Transverse colon (tissue), 4 donors: ENCODE measurements at places on chromosomes 2 and 18.

- DNase-seq: no peak
These were observed 846 bp upstream of the FKBP7 start for GRCh38 chr2:178479275-178479616.

DNA sequence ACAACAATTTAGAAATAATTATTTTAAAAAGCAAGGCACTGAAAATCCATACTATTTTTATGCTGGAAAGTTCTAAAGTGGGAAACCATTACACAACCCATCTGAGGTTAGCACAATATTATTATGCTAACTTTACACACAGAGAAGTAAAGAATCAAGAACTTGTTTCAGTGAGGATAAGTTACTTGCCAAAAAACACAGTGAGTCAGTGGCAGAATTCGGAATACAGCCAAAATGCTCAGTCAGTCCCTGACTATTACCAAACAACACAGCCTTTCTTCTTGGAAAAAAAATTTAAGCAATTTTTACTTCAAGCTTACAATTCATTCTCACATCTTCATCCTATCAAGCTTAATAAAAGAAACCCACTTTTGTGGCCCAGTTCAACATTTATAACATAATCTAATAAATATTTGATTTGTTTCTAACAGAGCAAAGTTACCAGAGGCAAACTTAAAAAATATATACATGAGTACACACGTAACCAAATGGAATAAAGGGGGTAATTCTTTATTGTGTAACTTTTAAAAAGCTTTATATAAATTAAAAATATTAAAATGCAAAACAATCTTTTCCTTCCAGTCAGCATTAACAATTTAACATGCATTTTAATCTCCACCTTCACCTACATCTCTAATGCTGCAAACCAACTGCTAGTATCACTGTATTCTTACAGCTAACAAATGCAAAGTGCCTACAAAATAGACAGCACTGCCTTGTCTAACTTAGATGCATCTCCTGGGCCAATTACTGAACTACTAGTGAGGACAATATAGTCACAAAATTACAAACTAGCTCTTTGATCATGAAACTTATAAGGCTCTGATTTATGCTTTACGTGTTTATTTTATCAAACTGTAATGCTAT, 55.2 kb downstream of the CCDC88A start:
- no peak for DNase-seq

GRCh38 chr2:148965623-148966437, 72.7 kb upstream of the LYPD6B start:
- DNase-seq: no peak

DNA sequence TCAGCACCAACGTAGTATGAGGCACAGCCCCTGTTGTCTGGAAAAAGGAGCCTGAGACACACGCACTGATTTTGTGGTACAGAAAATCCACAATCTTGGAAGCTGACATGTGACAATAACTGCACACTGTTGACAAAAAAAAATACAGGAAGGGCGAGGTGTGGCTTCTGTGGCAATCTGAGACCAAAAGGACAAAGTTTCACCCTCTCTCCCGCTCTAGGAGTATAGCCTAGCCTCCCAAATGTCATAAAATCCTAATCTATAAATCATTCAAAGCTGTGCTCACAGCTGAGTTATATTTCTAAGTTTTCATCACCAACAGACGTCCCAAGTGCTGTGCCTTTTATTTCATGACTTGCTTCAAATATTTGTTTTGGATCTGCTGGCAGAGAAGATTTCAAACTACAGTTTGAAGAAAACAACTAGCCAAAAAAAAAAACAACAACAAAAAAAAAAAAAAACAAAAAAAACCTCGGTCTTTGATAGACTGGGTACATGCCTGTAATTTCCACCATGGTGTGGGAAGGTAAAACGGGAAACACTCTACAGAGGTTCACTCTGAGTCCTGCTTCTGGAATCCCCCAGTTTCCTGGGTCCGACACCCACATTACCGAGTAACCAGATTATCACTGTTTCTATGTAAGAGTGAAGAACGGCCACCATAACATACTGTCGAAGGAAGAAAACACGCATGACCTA, 61.0 kb downstream of the C2orf76 start:
- no peak for DNase-seq

GRCh38 chr2:175039031-175039430, 33.9 kb upstream of the CHN1 start:
- DNase-seq: no peak

- DNase-seq: no peak
These were observed 297.6 kb upstream of the STON1 start for GRCh38 chr2:48232351-48232750.

DNA sequence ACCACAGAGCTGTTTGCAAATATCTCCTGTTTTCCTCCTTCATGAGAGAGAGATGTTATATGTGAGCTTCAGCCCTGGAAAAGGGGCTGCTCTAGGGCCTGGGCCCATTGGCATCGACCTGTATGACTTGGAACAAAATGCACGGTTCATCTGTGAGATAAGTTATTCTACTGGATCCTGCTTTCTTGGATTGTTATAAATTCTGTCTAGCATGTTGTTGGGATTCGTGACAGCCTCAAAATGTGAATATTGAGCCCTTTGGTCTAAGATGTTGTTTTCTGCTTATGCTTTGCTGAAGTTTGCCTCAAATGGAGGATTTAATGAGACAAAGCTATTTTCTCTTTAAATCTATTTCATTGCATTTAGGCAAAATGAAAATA, 372.9 kb downstream of the EN1 start:
- no peak for DNase-seq

DNA sequence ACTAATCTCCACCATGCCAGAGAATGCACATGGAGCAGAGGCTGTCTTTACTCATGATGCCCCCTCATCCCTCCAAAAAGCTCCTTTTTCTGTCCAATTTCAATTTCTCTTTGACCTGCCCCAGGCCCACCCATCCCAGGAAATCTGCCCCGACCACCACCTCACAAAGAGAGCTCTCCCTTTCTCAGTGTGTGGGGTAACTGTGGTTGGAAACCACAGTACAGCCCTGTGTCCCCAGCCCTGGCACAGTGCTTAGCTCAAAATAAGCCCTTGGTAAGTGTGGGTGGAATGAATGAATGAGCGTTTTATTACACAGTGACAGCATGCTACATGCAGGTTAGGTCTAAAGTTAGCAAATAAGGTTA, 43.7 kb upstream of the CAB39 start:
- DNase-seq: no peak

GRCh38 chr2:141957321-141957720, 173.5 kb downstream of the LRP1B start:
- no peak for DNase-seq

GRCh38 chr2:223930103-223930976, 14.8 kb downstream of the WDFY1 start:
- peak; percentile 33 for DNase-seq

DNA sequence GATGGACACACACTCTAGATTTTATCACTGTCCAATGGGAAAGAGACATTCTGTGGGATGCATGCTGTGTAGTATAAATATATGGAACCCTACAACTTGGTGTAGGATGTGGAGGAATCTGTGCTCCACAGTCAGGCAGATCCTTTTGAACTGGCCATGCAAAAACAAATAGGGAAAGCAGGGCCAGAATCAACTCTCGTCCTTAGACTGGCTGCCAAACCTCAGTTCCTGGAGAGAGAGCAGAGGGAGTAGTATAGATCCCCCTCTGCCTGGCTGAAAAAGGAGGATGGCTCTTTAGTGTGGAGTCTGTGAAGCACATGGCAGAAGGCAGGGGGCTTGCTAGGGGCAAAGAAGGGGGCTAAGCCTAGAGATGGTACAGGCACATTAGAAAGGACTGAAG, 84.7 kb downstream of the LYPD6 start:
- DNase-seq: no peak

- no peak for DNase-seq
These were observed 15.5 kb downstream of the TBC1D8 start for GRCh38 chr2:101135412-101136296.

- no peak for DNase-seq
These were observed 872 bp downstream of the RDH14 start for GRCh38 chr2:18559531-18560030.

DNA sequence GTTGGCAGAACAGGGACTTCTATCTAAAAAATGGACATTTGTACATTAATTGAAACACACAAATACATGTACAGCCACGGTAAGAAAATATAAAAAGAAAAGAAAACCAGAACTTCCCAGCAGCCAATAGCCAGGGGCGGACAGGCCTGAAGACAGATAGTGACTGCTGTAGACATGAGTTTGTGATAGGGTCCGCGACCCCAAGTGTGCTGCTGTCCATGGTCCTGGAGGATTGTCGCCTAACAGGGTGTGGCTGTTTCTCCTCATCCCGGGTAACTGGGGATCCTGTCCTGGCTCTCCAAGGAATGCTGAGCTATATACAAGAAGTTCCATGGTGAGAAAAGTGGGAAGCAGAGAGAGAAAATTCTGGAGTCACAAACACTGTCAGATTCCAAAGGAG, 266.5 kb upstream of the SALL3 start:
- no peak for DNase-seq

DNA sequence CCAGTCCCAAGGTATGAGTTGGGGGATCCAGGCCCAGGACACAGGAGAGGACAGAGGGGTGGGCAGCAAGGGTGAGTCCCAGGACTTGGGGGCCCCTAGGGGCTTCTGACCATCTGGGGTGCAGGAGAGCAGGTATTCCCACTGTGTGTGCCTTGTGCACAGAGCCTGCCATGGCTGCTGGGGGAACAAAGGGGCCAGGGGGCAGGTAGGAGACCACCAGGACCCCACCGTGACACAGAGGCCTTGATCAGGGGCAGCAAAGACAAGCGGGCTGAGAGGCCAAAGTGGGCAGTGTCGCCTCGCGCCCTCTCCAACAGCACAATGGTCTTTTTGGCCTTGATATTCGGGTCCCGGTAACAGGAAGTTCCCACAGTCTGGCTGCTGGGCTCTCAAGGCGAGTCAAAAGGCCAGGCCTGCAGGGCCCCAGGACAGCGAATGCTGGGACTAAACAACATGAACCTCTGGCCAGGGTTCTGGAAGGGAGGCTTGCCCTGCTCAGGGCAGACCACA, 12.3 kb upstream of the GPR17 start:
- no peak for DNase-seq

DNA sequence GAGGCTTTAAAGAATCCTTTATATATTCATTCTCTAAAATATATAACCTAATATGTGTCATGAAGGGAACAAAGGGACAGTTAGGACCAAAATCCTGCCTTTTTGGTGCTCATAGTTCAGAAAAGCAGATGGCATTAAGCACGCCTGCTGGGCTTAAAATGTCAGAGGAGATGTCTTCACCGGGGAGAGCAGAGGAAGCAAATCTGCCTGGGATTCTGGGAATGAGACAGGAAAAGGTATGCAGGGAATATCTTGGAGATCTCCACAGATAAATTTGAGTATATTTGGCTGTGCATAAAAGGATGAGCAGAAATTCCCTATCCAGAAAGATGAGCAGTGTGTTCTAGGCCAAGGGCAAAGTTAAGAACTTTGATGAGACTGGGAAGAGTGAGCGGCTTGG, 45.5 kb downstream of the FSHR start:
- no peak for DNase-seq

DNA sequence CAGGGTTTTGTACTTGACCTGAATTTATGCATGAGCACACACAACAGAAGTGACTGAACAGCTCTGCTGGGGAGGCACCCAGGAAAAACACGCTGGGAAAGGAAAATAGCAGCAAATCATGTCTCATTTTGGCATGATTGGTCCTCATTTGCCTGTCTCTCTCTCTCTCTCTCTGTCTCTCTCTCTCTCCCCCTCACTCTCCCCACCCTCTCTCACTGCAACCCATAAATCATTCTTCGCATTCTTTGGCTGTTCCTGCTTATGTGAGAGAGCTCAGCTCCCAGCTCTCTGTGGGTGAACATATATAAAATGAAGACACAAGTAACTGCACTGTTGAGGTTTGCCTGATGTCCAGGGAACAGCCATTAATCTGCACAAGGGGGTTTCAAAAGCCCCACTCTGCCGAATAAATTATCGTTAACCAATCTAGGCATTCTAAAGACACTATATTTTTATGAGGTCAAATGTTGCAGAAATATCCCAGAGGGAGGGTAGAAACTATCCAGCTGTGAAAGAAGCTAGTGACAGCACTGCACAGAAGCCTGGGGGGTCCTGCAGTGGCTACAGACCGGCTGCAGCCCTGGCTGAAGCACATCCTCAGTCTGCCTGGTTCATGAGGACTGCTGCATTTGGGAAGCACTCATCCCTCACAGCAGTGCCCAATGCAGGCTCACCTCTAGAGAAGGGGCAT, 260.3 kb downstream of the AFF3 start:
- DNase-seq: no peak

DNA sequence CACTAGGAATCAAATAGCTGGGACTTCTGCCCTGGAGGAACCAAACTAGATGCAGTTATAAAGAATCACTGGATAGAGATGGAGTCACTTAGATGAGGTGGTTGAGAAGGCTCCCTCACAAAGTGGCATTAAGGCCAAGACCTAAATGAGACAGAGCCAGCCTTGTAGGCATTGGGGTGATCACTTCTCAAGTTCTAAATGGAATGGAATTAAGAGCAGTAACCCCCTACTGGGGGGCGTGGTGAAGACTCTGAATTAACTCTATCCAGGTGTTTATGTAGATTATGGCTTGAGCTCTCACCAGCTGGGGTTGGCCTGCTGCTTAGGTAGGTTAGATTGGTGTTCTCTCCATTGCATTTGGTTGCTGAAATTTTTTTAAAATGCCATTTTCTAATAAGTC, 71.3 kb downstream of the TTC27 start:
- no peak for DNase-seq

DNA sequence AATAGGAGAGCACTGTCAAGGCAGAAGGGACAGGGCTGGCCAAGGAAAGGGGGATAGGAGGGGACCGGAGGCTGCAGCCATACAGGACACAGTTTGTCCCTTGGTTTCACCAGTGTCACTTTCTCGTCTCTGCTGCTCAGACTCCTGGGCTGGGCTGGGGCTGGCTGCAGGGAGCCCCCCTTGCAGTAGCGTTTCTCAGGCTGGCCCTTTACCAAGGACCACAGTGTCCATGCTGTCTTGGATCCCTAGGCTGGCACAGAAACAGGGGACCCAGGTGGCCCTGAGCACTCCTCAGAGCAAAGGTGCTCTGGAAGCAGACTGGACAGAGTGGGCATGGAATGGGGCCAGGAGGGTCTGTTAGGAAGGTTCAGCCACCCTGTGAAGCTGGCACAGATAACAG, 34.8 kb downstream of the ATOH8 start:
- DNase-seq: no peak

GRCh38 chr2:101806123-101806522, 108.6 kb downstream of the MAP4K4 start:
- DNase-seq: no peak

GRCh38 chr2:72350852-72351251, 203.2 kb upstream of the CYP26B1 start:
- DNase-seq: no peak

GRCh38 chr2:201466050-201466675, 14.6 kb downstream of the STRADB start:
- no peak for DNase-seq
